ENCODE measurements at places on chromosomes 6 and 20. TPM values are rescaled to one million over a fixed set of nuclear protein-coding genes. Genes with fewer than 3 reads are reported as not detected.

The TMEM14A gene
- 7.6 TPM for polyA plus RNA-seq

The JAG1 gene
- polyA plus RNA-seq, result not detected

The CYP39A1 gene
- polyA plus RNA-seq, result not detected

The FBXL4 gene
- 11.7 TPM for polyA plus RNA-seq

The LINC00237 gene
- not detected for polyA plus RNA-seq

The HDGFL1 gene
- polyA plus RNA-seq, result not detected

The FOXC1 gene
- polyA plus RNA-seq, result 0.04 TPM

The NOP56 gene
- 300 TPM for polyA plus RNA-seq

The SLC35B3 gene
- 10.9 TPM for polyA plus RNA-seq

The SLPI gene
- polyA plus RNA-seq, result not detected

The HMGCLL1 gene
- polyA plus RNA-seq, result not detected

The CLIC5 gene
- polyA plus RNA-seq, result 0.37 TPM

The RPP21 gene
- polyA plus RNA-seq, result 104 TPM

The GRIK2 gene
- polyA plus RNA-seq, result not detected

The PIM1 gene
- 13.6 TPM for polyA plus RNA-seq

The DUSP22 gene
- polyA plus RNA-seq, result 117 TPM

The TREM1 gene
- polyA plus RNA-seq, result 1.5 TPM

The PLAGL2 gene
- 4.3 TPM for polyA plus RNA-seq

The NKAIN4 gene
- not detected for polyA plus RNA-seq

The KHDC1L gene
- not detected for polyA plus RNA-seq

The AVP gene
- polyA plus RNA-seq, result not detected

The ASIP gene
- 0.24 TPM for polyA plus RNA-seq

The CCM2L gene
- not detected for polyA plus RNA-seq

The C20orf141 gene
- polyA plus RNA-seq, result not detected

The KIF25 gene
- polyA plus RNA-seq, result not detected

The NKX2-2 gene
- not detected for polyA plus RNA-seq

The FERMT1 gene
- not detected for polyA plus RNA-seq

The REM1 gene
- polyA plus RNA-seq, result not detected

The TOX2 gene
- 1.2 TPM for polyA plus RNA-seq

The SLC24A3 gene
- not detected for polyA plus RNA-seq

The STX7 gene
- 78.5 TPM for polyA plus RNA-seq

The AURKA gene
- 0.59 TPM for polyA plus RNA-seq

The PRRT1 gene
- polyA plus RNA-seq, result not detected

The CHRNA4 gene
- polyA plus RNA-seq, result not detected

The BEND6 gene
- polyA plus RNA-seq, result not detected

The FHL5 gene
- polyA plus RNA-seq, result not detected

The MLIP gene
- not detected for polyA plus RNA-seq

The RBM38 gene
- 378 TPM for polyA plus RNA-seq

The TCEA2 gene
- polyA plus RNA-seq, result 63.9 TPM

The OR2B6 gene
- polyA plus RNA-seq, result not detected

The CDK5RAP1 gene
- 60.5 TPM for polyA plus RNA-seq

The PRR18 gene
- not detected for polyA plus RNA-seq

The STX11 gene
- 14.6 TPM for polyA plus RNA-seq

The RBBP8NL gene
- not detected for polyA plus RNA-seq

The EFCAB8 gene
- polyA plus RNA-seq, result 0.65 TPM

The RAB44 gene
- polyA plus RNA-seq, result 0.25 TPM

The MUC22 gene
- not detected for polyA plus RNA-seq

The THBS2 gene
- not detected for polyA plus RNA-seq

The DYNLT2 gene
- 3.6 TPM for polyA plus RNA-seq

The RAET1L gene
- not detected for polyA plus RNA-seq

The CAPN11 gene
- not detected for polyA plus RNA-seq

The FOXP4 gene
- 17.0 TPM for polyA plus RNA-seq

The TGM3 gene
- not detected for polyA plus RNA-seq

The TMC2 gene
- polyA plus RNA-seq, result not detected

The AHCY gene
- 37.8 TPM for polyA plus RNA-seq

The SPATA25 gene
- 2.5 TPM for polyA plus RNA-seq

All from B cell (primary cell).